ENCODE measurements at places on chromosomes 13 and 19.

DNA sequence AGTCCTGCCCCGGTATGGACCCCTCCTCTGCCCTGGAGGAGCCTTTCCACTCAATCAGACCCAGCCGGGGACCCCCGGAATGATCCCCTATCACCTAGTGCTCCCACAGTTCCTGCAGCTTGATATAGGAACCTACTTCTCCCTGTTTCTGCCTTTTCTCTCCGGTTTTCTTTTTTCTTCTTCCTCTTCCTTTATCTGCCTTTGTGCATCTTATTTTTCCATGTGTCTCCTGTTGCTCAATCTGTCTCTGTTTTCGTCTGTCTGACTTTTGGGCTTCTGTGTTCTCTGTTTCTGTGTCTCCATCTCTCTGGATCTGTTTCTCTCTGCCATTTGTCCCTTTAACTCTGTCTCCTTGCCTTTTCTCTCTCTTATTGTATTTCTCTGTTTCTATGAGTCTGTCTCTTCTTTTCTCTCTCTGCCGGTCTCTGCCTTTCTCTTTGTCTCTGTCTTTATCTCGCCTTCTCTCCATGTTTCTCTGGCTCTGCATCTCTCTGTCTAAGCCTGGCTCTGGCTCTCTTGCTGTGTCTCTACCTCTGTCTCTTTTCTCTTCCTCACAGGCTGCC is 10.0 kb downstream of the MEGF8 start:
- no peak for DNase-seq

DNA sequence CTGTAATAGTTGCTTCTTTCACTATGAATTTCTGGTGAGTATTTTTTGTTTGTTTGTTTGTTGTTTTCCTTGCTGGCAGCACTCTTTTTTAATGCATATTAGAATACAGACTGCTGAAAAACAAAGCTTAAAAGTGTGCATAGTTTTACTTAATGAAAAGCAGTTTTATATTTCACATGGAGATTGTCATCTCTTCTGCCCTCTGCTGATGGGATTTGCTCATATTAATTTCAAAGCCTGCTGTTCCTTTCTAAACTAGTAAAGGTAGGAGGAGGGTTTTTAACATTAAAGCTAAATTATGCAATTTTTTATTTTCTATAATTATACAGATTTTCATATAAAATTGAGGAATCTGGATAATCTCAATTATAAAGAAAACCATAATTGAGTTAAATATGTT is 692.6 kb upstream of the SLITRK1 start:
- DNase-seq, result no peak

- DNase-seq, result no peak
Observed at GRCh38 chr13:110593430-110594130, 21.8 kb upstream of the NAXD start.

- DNase-seq, result peak; percentile 49
Observed at GRCh38 chr19:16368385-16369305, 44.0 kb downstream of the KLF2 start.

DNA sequence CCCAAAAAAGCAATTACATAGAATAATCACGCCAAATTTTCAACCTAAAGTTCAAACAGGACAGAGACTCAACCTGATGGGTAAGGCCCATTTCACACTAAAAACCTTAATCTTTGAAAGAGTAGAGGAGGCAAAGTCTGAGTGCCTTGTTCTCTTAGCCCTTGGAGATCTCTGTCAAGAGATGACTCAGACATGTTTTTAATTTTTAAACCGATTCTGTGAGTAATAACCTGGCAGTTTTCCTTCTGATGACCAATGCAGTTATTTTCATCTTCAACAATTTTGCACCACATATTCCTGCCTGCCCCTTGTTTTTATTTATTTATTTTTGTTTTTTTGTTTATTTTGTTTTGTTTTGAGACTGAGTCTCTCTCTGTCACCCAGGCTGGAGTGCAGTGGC is 11.5 kb upstream of the TNFSF9 start:
- no peak for DNase-seq

DNA sequence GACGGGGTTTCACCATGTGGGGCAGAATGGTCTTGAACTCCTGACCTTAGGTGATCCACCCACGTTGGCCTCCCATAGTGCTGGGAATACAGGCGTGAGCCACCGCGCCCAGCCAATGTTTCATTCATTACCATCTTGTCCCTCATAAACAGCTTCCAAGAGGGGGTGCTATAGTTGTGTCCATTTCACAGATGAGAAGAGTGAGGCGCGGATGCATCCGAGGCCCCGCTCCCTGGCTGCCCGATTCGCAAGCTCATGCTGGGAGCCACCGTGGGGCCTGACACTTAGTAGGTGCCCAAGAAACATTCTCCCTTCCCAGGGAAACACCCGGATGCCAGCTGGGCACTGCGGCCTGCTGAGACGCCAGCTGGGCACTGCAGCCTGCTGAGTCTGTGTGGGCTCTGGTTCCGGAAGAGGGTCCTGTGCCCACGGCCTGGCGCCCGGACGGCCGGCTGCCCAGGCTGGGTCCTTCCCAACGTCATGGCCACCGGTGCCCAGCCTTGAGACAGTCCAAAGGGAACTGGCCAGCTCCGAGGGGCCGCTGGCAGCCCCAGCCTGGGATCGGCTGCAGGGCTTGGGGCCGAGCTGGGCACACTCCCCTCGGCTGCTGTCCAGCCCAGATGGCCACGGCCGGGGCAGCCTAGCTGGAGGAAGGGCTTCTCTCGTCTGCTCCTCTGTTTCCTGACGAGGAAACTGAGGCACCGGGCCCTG is 54.7 kb downstream of the NFIC start:
- DNase-seq, result no peak

DNA sequence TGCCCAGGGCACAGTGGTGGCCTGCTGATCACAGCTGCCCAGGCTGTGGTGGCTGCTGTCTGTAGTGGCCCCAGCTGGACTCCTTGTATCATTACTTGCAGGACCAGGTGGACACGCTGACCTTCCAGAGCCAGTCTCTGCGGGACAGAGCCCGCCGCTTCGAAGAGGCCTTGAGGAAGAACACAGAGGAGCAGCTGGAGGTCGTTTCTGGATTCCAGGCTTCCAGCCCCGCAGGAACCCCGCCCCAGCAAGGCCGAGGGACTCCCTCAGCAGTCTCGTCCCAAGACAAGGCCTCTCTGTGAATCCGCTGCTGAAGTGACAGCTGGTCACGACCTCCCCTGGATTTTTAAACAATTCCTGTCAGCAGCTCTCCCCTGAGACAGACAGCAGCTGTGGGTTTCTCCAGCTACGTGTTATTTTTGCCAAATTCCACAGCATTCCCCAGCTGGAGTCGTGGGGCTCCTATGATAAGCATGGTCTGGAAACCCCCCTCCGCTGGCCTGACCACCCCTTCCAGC is 98.3 kb downstream of the SLC7A1 start:
- no peak for DNase-seq

DNA sequence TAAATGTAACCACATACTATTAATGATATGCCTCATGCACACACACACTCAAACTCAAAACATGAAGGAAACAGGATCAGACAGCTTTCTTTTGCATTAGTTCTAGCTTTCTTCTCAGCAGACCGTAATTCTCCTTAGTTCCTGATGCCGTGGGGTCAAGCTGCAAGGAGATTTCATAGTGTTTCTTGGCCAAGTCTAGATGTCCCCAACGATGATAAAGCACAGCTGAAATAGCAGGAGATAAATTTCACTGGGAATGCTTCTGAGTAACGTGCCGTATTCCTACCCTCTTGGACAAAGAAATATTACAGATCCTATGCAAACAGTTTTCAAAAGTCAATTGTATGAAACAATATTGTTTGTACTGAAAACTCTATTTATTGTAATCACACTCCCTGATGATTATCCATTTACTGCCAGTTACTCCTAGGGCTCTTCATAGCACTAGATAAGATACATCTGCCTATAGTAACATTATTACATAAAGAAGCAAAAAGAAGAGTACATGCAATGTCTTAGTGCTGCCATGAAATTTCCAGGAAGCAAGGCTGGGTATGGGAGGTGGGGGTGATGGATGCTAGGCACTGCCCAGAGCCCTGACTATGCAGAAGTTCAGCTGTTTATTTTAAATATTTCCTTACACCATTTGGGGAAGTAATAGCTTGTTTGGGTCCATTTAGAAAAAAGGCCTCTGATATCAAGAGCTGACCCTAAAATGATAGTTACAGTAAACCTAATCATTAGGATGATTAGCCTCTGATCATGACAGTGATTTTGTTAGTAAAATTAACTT is 16.5 kb upstream of the GGACT start:
- DNase-seq, result no peak

DNA sequence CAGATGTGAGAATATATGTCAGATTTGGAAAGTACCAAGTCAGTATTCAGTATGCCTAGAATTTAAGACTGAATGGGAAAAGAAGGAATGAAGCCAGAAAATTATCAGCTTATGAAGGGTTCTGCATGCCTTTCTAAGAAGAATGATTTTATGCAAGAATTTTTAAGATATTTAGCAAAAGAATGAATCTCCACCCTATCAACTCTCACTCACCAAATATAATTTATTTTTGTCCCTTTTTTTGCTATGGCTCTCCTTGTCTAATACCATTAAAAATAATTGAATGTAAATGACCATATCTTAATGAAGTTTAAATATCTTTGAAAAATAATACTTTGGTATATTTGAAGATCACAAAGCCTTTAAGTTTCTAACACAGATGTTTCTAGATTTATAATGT is 612.7 kb upstream of the GPC6 start:
- no peak for DNase-seq

- DNase-seq, result no peak
Observed at GRCh38 chr13:99722931-99723330, 221.7 kb downstream of the TM9SF2 start.

- DNase-seq, result no peak
Observed at GRCh38 chr13:77351315-77351714, 24.4 kb upstream of the MYCBP2 start.

DNA sequence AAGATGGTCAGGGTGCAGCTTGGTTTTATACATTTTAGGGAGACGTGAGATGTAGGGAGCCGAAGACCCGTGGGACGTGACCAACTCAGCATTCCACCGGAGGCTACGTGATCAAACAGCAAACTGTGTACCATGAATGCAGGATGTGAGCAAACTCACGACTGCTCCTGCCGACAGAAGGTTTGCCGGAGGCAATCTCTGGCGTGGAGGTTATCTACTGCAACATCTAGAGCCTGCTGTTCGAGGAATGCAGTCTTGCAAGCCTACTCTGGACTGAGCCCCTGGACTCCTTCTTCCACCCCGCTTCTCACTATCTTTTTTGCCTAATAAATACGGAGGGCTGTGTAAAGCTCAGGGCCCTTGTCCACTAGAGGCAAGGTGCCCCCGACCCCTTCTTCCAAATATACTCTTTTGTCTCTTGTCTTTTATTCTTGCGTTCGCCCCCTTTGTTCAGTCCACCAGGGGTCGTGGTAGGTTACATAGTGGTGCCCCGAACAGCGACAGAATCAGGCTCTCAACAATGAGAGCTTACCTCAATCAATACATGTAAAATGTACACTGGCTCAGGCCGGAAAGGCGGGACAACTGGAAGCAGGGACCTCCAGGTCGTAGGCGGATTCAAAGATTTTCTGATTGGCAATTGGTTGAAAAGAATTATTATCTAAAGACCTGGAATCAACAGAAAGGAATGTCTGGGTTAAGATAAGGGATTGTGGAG is 8.9 kb upstream of the OR1I1 start:
- DNase-seq, result no peak

DNA sequence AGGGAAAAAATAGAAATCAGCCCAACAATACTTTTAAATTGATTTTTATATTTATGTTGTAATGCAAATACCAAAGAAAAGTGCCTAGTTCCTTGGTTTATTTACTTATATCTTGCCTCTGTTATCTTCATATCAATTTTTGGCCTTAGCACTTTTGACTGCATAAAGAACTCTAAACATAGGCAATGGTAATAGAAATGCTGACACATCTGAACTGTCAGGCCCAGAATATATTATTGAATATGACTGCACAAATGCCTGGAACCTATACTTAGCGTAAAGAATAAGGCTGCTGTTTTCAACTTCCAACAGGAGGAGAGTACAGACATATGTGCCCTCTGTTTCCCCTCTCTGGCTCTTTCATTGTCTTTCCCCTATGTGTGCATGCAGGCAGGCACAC is 91.1 kb downstream of the DNAJC15 start:
- DNase-seq, result no peak

GRCh38 chr13:47794963-47795362 is 206.1 kb downstream of the SUCLA2 start:
- no peak for DNase-seq

GRCh38 chr19:11405846-11406643 is 13.1 kb downstream of the RGL3 start:
- no peak for DNase-seq

DNA sequence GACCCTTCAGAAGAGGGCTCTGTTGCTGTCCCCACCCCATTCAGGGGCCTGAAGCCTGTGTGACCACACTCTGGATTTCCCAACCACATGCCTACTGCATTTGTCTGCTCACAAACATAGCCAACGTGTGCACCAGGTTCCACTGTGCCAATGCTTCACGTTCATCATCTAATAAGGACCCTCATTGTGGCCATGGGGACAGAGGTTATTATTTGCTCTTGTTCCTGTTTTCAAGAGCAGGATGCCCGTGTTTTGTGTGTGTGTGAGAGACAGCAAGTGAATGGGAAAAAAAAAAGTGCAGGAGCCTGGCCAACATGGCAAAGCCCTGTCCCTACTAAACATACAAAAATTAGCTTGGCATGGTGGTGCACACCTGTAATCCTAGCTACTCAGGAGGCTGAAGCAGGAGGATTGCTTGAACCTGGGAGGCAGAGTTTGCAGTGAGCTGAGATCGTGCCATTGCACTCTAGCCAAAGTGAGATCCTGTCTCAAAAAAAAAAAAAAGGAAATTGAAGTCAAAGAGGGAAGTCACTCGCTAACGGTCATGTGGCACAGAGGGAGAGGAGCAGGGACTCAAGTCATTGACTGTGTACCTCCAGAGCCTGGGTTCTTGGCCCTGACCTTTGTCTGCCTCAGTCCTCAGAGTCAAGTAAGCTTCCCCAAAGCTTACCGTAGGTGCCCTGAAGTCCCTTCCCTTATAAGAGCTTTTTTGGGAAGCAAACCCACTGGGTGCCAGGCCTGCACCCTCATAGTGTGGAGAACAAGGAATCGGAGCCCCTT is 6.9 kb downstream of the B3GNT8 start:
- DNase-seq, result no peak

DNA sequence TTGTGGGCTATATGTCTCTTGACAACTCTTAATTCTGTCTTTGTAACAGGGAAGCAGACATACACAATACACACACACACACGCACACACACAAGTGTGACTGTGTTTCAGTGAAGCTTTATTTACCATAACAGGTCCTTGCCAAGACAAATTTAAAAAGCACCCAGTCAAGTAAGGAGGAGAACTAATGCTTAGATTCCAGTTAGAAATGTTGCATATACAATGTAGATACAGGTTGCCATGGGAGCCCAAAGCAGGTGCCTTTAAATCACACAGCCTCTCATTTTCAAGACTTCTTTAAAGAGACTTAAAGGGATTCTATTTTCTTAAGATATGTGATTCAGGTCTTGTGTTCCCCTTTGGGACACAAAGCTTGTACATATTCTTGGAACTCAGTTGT is 1551.9 kb downstream of the EFNB2 start:
- DNase-seq, result no peak

GRCh38 chr13:30725326-30726085 is 9.8 kb upstream of the ALOX5AP start:
- no peak for DNase-seq

GRCh38 chr13:94140027-94140426 is 339.5 kb downstream of the DCT start:
- DNase-seq, result no peak

GRCh38 chr13:52085421-52085820 is 43.5 kb downstream of the NEK5 start:
- DNase-seq, result no peak

- DNase-seq, result no peak
Observed at GRCh38 chr13:39929583-39929982, 274.1 kb downstream of the COG6 start.
